ENCODE measurements at places on chromosomes 13 and 19. TPM values are rescaled to one million over a fixed set of nuclear protein-coding genes. Genes with fewer than 3 reads are reported as not detected.

DNA sequence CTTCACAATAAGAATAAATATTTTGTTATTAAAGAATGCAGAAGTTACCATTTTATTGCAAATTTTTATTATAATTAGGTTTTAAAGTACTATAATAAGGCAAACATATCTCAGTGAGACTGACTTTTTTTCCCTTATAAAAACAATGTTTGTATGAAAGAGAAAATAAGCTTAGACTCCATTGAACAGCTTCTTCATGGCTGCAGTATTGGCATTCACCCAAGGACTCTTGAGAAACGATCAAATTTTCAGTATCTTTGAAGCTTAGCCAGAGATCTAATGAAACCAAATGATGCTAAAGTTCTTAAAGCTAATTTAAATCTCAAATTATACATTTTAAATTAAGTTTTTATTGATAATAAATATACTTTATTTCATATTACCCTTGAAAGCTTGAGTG lies 128.3 kb downstream of the GGACT start:
- no peak for DNase-seq

DNA sequence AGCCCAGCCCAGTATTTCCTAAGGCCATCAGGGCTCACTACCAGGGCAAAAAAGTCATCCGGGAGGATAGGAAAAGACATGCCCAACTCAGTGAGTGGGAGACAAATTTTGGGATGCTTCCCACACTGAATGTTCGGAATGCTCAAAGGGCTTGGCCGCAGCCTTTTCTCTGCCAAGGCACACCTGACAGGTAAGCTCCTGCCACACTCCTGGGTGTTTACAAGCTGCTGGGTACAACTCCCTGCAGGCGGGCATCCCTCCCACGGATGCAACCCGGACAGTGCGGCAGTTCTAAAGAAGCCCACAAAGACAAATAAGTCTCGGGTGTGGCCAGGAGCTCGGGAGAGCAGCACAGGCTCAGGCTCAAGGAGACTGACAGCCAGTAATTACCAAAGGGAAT lies 28.1 kb downstream of the SLC7A1 start:
- DNase-seq: peak; percentile 90

GRCh38 chr13:45838171-45838745 lies 13.3 kb downstream of the SIAH3 start:
- no peak for DNase-seq

DNA sequence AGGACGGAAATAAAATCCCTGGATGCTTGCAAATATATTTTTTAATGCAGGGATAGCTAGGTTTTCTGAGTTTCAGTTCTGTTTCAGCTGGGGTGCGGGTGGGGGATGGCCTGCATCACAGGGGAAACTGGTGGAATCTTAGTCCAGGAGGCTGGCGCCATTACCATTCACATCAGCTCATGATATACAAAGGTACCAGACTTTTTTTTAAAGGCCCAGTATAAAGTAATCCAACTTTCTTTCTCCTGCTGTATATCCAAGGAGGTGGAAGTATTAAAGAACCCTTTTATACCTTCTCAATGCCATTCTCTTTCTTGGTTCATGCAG lies 343.8 kb downstream of the KCNRG start:
- DNase-seq: no peak

GRCh38 chr19:10270180-10270615 lies 722 bp upstream of the ICAM1 start:
- no peak for DNase-seq

- no peak for DNase-seq
These were observed 37.1 kb upstream of the XPO4 start for GRCh38 chr13:20939662-20940061.

DNA sequence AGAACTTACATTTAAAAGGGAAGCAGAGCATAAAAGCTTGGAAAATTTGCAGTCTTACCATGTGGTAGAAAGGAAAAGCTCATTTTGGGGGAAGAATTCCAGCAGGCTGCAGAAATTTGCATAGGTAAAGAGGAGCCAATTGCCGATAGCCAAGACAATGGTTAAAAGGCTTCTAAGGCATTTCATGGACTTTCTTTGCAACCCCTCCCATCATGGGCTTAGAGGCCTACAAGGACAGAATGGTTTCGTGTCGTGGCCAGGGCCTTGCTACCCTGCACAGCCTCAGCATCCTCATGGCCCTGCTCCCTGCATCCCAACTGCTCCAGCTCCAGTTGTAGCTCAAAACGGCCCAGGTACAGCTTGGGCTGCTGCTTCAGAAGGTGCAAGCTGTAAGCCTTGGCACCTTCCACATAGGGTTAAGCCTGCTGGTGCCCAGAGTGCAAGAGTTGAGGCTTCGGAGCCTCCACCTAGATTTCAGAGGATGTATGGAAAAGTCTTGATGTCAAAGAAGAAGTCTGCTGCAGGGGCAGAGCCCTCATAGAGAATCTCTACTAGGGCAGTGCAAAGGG lies 420.3 kb downstream of the PCDH17 start:
- no peak for DNase-seq

DNA sequence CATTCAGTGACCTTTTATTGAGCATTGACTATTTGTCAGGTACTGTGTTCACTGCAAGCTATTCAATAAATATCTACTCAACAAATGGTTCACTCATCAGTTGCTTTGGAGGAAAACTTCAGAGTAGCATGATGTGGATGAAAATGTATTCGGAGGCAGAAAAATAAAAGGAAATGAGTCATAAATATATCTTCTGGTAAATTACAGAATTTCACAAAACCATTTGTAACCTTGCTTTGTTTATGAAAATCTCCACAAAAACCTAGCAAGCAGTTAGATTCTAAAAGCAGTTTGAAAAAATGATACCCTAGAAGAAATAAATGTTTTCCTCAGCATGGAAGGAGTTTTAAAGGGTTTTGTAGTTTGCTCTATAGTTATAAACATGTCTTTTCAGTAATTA lies 399.6 kb downstream of the LMO7 start:
- DNase-seq: no peak

- no peak for DNase-seq
These were observed 20.0 kb downstream of the CRYL1 start for GRCh38 chr13:20505405-20506366.

- DNase-seq: no peak
These were observed 89.7 kb downstream of the DCT start for GRCh38 chr13:94389604-94390351.

DNA sequence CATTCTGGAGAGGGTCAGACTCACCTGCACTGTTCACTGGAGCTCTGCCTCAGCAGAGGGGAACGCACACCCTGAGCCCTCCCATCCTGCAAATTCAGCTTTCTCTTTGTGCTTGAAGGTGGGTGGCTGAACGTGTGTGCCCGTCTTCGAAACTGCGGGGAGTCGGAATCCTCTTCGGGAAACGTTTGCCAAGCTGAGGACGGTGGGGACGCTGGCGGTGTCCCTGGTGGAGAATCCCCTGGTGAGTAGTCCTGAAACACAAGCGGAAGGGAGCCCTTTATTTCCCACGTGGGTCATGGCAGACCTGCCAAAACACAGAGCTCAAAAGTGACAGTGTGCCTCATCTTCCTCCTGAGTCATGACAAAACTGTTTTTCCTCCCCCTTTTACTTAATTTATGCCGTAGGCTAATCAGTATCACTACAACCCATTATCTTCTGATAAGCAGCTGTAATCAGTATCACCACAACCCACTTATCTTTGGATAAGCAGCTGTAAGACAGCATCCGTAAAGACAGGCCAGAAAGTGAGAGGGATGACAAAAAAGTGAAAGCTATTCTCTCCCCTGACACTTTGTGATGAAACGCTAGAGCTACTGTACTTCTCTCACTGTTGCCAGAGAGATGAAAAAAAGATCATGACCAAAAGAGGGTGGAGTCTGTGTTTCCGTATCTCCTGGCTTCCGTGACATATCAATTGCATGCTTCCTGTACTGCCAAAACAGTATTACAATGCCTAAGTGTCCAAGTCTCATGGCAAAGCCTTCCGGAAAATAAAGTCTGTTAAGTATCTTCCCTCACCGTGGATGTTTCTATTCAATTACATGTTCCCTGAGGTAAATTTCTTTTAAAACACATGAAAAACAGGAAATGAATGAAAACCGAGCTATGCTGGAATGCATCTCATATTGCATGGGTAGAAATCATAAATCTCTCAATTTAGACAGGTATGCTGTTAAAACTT lies 155.5 kb downstream of the TBC1D4 start:
- DNase-seq: no peak

- DNase-seq: peak; percentile 97
These were observed at the start of the genes ZNF540 and ZNF571 for GRCh38 chr19:37594304-37594981. Gene ZNF540, plus strand, starts transcription at chr19:37594876. Its CDS starts 3,572 bp downstream, at chr19:37598448. Gene ZNF571, minus strand, starts transcription at chr19:37594792. Its CDS starts 8,116 bp downstream, at chr19:37586676.

DNA sequence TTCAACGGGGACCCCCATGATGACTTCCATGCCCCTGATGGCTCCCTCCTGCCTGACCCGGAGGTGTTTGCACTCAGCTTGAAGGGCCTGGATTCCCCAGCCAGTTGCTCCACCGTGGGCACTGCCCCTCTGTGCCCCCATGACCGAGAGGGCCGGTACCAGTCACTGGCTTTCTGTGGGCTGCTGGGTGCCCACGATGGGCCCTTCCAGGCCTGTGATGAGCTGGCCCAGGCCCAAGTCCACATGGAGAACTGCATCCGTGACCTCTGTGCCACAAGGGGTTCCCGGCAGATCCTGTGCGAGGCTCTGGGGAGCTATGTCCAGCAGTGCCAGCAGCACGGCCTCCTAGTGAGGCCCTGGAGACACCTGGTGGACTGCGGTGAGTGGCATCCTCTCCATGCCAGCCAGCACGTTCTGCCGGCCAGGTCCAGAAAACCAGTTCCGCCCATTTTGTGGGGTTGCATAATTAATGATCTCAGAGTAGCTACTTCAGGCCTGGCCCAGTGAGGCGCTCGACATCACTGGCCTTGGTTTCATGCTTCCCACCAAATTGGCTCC lies 34.9 kb upstream of the FXYD3 start:
- DNase-seq: no peak

DNA sequence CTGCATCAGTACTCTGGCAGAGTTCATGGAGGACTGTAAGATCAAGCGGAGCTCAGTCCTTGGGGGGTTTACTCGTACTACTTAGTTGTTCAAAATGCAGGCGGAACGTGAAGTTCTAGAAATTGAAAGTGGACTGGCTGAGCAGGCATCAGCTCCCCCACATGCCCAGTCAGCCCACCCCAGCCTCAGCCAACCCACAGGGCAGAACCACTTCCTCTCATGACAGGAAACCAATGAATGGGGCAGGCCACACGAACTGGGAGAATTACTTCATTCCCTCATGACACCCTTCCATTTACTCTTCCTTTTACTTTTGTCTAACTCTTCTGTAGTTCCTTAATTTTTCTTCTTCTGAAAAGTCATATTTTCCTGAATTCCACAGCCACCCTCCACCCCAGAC lies 71.9 kb downstream of the FLT1 start:
- no peak for DNase-seq

DNA sequence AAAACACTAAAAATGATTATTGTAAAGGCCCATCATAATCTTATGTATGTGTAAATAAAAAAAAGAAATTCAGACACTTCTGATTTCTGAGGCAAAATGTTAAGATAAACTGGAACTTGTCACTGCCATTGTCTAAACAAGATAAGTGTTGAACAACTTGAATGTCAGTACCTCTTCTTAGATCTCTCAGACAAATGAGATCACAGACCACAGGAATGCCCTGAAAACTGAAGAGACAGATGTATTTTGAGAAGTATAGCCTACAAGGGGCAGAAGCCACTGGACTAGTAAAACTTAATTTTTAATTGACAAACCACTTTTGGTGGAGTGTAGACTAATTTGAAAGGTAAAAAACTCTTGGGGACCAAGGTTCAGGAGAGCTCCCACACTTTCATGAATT lies 375.5 kb upstream of the SLITRK5 start:
- DNase-seq: no peak

DNA sequence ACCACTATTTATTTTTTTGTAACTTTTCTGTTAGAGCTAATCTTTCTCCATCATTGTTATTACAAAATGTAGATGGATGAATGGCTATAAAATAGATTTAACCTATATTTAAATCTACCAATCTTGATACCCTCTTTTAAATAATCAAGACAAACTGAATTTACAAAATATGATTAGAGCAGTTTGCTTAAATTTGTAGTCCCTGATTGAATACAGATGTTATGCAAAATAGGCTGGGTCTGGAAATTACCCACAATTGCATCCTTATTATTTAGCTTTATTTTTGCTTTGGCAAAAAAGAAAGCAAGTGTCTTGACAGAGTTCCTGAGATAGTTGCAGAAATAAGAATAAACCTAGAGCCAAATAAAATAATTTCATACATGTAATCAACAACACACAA lies 352.8 kb downstream of the KLF12 start:
- DNase-seq: no peak

- DNase-seq: no peak
These were observed 36.0 kb downstream of the URI1 start for GRCh38 chr19:29978080-29978479.

GRCh38 chr13:99935772-99936171 lies 35.8 kb downstream of the ZIC5 start:
- DNase-seq: no peak

- DNase-seq: no peak
These were observed 50.6 kb downstream of the DPF1 start for GRCh38 chr19:38173291-38174041.

DNA sequence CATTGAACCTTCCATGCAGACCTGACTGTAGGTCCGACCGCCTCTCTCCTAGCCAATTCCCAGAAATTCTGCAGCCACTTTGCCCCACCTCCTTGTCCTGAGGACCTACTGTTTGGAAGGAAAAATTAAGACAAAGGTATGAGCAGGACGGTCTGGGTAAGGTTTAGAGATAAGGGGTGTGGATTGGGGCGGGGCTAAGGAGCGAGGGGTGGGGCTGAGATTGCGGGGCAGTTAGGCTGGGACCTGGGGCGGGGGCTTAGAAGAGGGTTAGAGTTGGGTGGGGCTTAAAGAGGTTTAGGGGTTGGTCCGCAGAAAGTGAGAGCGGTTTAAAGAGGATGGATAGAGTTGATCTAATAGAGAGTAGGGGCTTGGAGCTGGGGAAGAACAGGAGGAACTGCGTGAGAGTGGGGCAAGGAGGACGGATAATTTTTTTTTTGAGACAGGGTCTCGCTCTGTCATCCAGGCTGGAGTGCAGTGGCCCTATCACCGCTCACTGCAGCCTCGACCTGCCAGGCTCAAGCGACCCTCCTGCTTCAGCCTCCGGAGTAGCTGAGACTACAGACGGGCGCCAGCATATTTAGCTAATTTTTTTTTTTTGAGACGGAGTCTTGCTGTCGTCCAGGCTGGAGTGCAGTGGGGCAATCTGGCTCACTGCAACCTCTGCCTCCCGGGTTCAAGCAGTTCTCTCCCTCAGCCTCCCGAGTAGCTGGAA lies 1.7 kb upstream of the ZNF865 start:
- no peak for DNase-seq

CEACAM19 gene
- 3.6 TPM for total RNA-seq

KLF2 gene
- 19.8 TPM for total RNA-seq

ANGPTL8 gene
- total RNA-seq: not detected

SIN3B gene
- total RNA-seq: 159 TPM

Data from prostate gland (tissue), 2 donors.